Ovary (tissue), 10 donors: ENCODE measurements at places on chromosomes 7 and 10.

- DNase-seq: no peak
Observed at GRCh38 chr10:127976286-127976685, 69.4 kb downstream of the PTPRE start.

- no peak for DNase-seq
Observed at GRCh38 chr10:63573068-63573697, 52.0 kb downstream of the REEP3 start.

- no peak for DNase-seq
Observed at GRCh38 chr7:34949361-34949760, 87.9 kb downstream of the DPY19L1 start.

DNA sequence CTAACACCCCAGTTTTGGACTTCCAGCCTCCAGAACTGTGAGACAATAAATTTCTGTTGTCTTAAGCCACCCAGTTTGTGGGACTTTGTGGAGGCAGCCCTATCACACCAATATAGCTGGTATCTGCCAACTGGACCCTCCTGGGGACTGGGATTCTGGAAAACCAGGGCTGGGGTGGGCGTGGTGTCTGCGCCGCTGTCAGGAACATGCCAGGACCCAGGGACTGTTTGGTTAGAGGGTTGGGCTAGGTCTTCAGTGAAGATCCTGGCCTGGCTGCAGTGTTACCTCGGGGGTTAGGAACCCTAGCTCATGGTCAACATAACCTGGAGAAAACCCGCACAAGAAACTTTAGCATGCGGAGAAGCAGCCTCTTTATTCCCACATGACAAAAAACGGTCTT lies 42.6 kb downstream of the PNLIPRP2 start:
- DNase-seq: peak; percentile 11

GRCh38 chr7:1847260-1848001 lies 177.4 kb downstream of the ELFN1 start:
- no peak for DNase-seq

GRCh38 chr10:98261436-98262277 lies 6.3 kb downstream of the LOXL4 start:
- no peak for DNase-seq

GRCh38 chr10:75126277-75126676 lies 14.8 kb downstream of the SAMD8 start:
- no peak for DNase-seq

DNA sequence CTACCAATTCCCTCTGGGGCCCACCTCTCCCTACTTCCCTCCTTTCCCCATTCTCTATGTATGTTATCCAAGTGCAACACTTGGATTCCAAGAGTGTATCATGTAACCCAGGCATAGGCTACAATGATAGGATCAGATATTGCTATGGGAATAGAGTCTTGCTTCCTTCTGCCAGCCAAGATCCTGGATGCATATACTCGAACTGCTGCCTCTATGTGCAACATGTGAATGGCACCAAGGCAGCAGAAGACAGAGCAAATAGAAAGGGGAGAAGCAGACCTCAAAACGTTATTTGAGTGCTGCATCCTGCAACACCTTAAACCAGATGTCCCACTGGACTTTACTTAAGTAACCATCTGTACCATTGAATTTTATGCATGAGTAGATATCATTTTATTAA lies 3.5 kb upstream of the XPNPEP1 start:
- DNase-seq: no peak

- DNase-seq: no peak
Observed at GRCh38 chr7:71739520-71740173, 607.7 kb downstream of the GALNT17 start.

DNA sequence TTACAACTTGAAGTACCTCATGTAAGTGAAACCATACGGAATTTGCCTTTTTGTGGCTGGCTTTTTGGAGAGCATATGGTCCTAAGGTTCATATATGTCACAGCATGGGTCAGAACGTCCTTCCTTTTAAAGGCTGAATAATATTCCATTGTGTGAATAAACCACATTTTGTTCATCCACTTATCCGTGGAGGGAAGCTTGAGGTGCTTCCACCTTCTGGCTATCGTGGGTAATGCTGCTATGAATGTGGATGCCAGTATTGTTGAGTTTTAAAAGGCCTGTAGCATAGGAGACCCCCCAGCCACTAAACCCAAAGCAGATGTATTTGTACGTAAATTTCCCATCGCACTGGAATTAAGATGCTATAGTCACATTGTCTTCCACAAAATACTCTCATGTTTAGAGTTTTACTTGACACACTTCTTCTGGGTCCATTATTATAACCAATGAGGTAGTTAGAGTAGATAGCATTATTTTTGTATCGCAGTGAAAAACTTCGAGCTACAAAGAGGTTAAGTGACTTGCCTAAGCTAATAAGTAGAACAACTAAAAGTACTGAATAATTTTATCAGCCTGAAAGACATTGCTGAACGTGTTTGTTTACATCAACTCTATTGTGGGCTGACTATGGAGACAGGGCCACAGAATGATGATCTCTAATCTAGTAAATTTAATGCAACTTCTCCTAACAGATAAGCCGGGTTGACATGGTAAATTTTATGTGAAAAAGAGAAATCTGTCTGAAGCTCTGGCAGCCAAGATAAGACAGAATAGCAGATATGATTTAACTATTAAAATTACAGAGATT lies 183.0 kb upstream of the CTBP2 start:
- DNase-seq: no peak

DNA sequence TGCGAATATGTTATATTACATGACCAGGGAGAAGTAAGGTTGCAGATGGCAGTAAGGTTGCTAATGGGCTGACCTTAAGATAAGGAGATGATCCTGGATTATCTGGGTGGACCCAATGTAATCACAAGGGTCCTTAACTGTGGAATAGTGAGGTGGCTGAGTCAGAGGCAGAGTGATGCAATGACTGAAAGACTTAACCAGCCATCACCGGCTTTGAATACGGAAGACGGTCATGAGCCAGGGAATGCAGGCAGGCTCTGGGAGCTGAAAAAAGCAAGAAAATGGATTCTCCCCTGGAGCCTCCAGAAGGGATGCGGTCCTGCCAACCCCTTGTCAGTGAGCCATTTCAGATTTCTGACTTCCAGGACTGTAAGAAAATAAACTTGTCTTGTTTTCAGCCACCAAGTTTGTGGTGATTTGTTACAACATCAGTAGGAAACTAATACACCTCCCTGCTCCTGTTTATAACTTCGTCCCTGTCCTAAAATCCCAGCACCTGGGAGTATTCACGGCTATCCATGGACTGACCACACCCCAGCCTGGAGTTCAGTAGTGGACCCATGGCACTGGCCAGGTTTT lies 4.6 kb upstream of the C10orf95 start:
- DNase-seq: no peak

DNA sequence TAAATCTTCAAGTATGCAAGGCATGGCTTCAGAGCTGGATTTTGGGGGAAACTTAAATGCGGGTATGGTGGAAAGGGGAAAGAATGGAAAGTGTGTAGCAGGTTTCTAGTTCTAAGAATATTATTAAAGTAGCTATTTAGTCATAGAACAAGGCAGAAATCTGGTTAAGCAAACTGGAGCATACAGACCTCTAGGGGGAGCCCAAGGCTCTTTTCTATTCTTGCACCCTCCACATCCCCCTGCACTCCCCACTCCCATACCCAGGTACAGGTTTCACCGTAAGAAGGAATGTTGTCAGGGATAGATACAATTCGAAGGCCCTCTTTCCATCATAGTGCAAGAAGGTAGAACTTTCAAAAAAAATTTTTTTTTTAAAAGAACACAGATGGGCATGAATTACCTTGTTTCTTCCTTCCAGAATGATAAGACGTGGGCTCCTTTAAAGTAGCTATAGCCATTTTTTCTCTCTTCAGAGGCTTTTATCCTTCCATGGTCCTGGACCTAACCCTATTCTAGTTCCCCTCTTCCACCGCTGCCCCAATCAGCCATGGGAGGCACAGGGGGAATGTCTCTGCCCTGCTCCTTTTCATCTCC lies 41.5 kb upstream of the SMIM30 start:
- no peak for DNase-seq

- DNase-seq: no peak
Observed at GRCh38 chr10:75398200-75398691, 3.3 kb downstream of the ZNF503 start.

GRCh38 chr7:48424731-48425130 lies 253.5 kb downstream of the ABCA13 start:
- no peak for DNase-seq

DNA sequence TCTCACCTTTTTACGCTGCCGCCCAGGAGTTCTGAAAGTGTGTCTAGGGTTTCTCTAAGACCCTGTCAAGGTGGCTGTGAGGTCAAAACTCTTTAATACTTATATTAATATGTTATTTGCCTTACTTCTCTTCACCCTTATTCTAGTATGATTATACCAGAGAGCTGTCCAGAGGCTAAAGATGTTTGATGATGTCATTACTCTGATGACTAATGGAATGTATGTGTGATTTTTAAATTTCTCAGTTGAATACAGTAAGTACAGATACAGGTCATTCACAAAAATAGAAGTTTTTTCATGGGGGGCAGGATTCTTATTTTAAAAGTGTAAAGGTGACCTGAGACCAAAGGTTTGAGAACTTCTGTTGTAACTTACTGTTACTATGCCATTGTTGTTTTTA lies 150.6 kb upstream of the FOXP2 start:
- DNase-seq: no peak

DNA sequence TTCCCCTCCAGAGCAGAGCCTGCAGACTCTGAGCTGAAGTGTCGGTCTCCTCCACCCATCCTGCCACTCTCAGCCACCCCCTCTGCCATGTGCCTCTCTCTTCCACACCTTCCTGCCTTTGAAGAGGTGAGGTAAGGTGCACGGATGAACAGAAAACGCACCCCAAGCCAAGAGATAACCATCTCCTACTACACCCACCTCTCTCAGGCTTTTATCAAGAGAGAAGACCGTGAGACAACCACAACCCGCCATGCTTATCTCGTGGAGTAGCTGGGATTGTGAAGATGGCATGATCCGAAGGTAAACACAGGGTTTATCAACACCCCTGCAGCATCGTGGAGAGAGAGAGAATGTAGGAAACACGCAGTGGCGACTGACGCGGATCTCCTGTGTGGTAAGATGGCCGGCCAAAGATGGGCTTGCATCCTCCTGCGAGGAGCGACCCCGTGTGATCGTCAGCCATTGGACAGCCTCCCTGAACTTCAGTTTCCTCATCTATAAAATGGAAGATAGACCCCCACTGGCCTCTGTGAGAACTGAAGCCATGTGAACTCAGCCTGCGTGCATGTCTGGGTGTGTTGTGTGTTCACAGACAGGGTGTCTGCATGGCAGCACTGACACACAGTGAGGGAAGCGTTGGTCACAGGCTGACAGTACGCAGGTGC lies 219.0 kb downstream of the DIP2C start:
- DNase-seq: no peak

DNA sequence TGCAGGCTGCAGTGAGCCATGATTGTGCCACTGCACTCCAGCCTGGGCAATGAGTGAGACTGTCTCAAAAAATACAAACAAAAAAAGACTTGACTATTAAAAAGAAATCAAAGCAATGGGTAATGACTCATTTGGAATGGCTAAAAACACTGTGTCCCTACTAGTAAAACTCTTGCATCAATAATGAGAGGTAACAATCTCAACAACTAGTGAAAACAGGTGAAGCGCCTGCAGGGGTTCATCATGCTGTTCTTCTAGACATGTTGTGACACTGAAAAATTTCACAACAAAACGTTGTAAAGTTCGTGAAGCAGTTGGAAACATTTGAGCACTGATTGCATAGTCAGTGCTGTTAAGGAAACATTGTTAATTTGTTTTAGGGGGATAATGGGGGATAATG lies 26.9 kb upstream of the SLC29A4 start:
- DNase-seq: no peak

DNA sequence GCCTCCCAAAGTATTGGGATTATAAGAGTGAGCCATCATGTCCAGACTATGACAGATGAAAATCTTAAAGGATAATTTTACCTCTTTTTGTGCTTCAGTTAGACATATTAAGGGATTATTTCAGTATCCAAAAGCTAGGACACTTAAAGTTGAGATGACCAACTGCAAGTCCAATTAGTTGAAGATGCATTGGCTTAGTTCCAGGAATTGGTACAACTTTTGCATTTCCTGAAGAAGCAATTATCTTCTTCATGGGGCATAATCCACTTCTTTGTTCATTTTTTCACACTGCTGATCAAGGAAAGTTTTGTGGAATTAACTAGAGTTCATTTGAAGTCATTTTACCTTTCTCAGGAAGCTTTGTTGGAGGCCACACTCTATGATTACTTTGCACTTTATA lies 72.0 kb upstream of the HECW1 start:
- DNase-seq: no peak

- no peak for DNase-seq
Observed at GRCh38 chr7:3370068-3370830, 69.2 kb downstream of the SDK1 start.

GRCh38 chr7:105905910-105906568 lies 29.6 kb upstream of the ATXN7L1 start:
- DNase-seq: no peak

DNA sequence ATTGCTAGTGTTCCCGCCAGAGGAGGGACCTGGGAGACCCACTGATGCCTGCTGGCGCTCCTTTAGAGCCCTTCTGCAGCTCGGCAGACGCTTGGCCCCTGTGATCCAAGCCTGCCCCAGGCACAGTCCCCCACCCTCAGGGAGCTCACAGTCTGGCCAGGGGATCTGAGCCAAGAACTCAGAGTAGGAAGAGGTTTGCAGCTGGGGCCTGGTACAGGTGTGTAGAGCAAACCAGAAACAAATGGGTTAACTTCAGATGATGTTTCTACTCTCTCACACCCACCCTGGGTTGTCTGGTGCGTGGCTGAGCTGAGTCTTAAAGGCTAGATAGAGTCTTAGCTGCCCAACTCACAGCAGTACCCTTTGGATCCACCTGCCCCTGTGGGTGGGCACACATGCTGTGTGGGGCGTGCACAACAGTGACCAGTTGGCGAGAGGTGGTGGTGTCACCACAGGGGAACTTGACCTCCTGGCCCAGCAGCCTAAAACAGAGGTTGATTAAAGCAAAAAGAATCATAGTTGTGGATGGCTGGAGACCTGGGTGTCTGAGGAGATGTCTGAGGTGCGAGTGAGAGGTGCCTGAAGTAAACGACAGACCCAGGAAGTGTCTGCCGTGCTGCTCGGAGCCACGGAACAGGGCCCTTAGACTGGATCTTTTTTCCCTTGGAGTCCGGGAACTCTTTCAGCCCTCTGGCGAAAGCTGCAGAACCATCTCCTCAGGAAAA lies 31.2 kb upstream of the SRGN start:
- no peak for DNase-seq

GRCh38 chr10:89183571-89183970 lies 23.5 kb downstream of the CH25H start:
- DNase-seq: no peak

- no peak for DNase-seq
Observed at GRCh38 chr7:29478226-29478625, 85.4 kb upstream of the PRR15 start.

DNA sequence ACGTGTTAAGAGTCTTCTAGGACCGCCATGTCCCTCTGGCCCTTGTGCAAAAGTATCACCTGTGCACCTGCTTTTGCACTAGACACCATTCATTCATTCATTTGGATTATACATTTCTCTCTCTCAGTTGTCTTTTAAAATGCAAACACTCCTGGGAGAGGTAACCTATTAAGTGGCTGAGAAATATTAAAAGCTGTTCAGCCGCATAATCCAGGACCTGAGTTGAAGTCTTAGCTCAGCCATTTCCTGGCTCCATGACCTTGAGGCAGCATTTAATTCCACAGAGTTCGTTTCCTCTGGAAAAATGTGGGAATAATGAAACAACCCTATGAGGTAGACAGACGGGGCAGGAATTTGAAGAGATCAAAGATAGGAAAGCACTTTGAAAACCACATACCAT lies 251.6 kb downstream of the RPS24 start:
- no peak for DNase-seq

GRCh38 chr10:124450783-124451057 lies 885 bp upstream of the NKX1-2 start:
- DNase-seq: no peak

- DNase-seq: no peak
Observed at GRCh38 chr7:27735165-27735564, 4.8 kb upstream of the TAX1BP1 start.
